Retina (tissue), 1 donor: ENCODE measurements at places on chromosomes 5 and 9.

GRCh38 chr9:37550781-37551180 is 25.4 kb downstream of the FBXO10 start:
- no peak for DNase-seq

DNA sequence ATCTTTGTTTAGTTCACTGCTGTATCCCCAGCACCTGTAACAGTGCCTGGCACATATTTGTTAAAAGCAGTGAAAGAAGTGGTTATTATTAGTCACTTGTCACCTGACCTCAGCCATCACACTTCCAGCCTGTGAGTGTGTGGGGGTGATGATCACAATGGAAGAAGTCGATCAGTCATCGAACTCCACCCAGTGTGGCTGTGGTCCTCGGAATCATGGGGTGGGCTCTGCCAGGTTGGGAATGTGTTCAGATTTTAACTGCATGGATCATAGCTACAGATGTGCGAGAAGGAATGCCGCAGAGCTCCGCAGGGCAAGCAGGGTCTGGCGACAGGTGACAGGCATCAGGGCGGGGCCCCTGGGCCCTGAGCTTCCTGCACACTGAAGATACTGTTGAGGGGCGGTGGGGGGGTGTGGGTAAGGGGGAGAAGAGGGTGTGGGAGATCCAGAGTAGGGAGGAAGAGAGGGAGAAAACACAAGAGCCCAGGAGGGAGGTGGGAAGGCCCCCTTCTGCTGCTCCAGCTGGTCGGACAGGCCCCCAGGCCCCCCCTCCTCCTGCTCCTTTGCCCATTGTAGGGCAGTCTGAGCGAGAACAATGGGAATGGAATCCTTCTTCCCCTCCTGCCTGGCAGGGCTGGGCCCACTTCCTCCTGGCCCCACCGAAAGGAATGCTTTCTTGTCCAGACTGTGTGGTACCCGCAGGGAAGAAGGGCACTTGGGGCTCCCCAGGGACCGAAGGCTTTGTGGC is 89.6 kb downstream of the SPRY4 start:
- DNase-seq = peak; percentile 58

DNA sequence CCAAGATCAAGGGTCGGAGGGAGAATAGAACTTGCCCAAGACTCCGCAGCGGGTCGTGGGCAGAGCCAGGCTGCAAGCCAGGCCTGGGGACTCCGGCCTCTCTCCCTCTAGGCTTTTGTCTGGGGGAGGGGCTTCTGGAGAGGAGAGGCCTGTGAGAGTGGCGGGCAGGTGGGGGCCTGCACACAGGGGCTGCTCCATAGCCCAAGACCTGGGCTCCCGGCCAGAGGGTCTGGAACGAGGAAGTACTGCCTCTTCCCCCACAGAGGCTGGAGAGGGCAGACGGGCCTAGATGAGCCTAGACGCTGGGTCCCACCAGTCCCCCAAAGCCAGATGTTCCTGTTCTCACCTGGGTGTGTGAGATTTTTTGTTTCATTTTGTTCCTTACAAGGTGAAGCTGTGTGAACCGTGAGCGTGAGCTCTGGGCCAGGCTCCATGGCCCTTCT is 5.2 kb upstream of the ST6GALNAC6 start:
- no peak for DNase-seq

- DNase-seq = no peak
Measured at GRCh38 chr9:133786907-133787753, 49.0 kb upstream of the SARDH start.

DNA sequence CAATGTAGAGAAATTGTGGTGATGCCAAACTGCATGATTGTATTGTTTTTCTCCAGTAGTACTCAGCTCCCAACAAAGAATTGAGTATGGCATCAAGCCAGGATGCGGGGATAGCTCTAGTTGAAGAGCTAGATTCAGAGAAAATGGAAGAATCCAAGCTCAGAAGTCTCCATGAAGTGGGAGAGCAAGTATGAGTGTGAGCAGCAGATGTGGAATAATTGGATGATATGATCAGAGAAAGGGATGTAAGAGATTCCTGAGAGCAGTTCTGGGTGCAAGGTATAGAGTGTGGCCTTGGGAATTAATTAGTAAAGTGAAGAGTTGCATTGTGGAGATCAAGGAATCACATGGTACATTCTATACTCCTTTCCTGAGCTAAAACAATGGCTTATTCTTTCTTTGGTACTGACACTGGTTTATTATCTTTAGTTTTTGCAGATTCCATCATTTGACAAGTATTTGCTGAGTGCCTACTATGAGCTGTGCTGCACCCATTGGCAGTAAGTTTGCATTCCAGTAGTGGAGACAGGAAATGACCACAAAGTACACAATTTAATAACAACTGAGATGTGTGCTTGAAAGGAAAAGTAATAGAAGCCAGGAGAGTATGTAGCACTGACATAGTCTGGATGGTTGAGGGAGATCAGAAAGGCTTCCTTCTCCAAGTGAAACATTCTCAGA is 177.1 kb downstream of the CPLANE1 start:
- DNase-seq = no peak

GRCh38 chr5:72188166-72188565 is 80.9 kb downstream of the MAP1B start:
- no peak for DNase-seq

DNA sequence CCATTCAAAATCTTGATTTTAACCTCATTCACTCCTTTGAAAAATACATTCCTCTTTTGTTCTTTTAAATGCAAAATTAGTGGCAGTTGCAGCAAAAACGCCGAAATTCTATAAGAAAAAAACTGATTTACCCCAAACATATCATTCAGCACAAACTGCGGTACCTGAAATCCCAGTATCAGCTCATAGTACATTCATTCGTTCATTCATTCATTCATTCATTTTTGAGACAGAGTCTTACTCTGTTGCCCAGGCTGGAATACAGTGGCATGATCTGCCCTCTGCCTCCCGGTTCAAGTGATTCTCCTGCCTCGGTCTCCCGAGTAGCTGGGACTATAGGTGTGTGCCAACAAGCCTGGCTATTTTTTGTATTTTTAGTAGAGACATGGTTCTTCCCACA is 20.4 kb downstream of the FBLL1 start:
- no peak for DNase-seq

DNA sequence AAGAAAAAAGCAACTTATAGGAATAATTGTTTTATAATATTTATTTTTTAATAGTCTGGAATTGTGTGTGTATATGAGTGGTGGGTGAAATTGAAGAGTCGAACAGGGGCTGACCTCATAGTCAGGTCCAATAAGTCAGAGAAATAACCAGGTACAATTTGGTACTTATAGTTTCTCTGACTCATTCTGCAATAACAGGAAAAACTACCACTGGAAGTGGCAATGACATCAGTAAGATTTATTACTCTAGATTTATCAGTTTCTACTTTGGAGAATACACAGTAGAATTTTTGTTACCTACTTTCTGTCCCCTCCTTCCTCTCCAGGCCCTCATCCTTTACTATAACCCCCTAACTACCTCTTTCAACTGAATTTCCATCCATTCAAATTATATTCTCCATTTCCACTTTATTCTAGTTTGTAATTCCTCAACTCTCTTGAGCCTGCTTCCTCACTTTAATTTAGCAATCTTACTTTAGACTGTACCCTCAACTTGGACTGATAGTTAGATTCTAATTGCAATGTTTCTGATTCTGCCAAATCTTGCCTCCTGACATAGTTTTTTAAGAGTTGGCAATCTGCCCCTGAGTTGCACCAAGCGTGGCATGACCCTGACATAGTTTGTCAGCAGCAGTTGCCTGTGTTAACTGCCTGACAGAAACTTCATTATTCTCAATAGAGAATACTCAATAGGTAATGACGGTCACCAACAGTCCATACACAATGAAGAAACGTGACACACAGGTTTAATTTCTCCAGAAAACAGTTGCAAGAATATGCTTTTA is 475.3 kb upstream of the RIOK2 start:
- DNase-seq = no peak

DNA sequence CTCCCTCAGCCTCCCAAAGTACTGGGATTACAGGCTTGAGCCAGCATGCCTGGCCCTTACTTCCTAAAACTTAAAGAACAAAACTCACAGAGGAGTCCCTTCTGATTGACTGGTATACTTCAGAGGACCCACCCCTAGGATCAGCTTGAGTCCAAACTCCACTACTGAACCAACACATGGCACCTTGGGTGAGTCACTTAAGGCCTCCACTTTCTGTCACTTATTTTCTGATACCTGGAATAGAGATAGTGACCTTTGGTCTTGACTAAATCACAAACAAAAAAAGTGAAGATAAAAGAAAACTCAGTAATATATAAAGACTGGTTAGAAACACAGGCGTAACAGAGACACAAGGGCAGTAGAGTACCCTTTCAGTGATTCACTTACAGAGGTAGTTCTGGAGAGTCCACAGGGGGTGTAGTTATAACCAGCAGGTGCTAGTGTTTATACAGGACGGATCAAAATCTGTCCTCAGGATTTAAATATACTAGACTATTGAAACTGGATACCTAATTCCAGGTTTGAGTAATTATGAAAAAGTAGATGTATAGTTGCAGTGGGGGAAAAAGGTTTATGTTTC is 274.3 kb upstream of the ANKRD55 start:
- no peak for DNase-seq

DNA sequence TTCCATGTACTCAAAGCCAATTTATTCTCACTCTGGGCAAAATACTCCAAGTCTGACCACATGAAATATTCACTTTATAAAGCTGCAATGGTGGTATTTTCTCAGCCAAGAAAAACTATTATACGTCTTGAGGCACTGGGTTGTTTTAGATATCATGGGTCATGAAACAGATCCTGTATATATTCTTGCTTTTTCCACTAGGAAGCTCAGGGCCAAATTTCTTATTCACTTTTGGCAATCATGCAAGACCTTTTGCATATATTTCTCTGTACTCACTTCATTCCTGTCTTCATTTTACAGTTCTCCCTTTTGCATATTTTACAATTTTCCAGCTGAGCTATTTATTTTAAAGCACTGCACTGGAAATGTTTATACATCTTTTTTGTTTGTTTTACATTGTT is 49.8 kb downstream of the GABBR2 start:
- no peak for DNase-seq

GRCh38 chr5:74070766-74071165 is 444.8 kb downstream of the ARHGEF28 start:
- DNase-seq = no peak

DNA sequence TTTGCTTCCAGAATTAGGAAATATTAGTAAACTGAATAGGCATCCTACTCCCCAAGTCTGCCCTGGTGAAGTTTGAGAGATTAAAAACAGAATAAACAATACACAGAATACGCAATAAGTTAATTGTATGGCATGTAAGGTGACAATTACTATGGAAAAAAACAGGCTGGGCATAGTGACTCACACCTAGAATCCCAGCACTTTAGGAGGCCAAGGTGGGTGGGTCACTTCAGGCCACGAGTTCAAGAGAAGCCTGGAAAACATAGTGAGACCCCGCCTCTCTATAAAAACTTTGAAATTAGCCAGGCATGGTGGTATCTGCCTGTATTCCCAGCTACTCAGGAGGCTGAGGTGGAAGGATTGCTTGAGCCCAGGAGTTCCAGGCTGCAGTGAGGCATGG is 64.2 kb upstream of the SUSD1 start:
- DNase-seq = no peak

GRCh38 chr9:83501565-83501964 is 36.6 kb downstream of the FRMD3 start:
- no peak for DNase-seq

DNA sequence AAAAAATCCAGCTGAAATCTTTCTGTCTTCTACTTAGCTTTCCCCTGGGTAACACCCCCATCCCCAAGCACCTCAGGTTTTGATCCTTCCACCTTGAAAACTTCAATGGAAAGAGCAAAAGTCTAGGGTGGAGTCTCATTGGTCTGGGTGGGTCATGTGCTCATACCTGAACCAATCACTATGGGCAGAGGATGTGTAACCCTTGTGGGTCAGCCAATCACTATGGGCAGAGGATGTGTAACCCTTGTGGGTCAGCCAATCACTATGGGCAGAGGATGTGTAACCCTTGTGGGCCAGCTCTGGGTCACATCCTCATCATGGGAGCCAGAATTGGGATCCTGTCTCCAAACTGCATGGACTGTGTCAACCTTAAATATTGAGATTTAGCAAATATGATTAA is 18.5 kb downstream of the NAIF1 start:
- DNase-seq = no peak

- no peak for DNase-seq
Measured at GRCh38 chr5:179185941-179186411, 125.8 kb downstream of the ZNF354C start.

DNA sequence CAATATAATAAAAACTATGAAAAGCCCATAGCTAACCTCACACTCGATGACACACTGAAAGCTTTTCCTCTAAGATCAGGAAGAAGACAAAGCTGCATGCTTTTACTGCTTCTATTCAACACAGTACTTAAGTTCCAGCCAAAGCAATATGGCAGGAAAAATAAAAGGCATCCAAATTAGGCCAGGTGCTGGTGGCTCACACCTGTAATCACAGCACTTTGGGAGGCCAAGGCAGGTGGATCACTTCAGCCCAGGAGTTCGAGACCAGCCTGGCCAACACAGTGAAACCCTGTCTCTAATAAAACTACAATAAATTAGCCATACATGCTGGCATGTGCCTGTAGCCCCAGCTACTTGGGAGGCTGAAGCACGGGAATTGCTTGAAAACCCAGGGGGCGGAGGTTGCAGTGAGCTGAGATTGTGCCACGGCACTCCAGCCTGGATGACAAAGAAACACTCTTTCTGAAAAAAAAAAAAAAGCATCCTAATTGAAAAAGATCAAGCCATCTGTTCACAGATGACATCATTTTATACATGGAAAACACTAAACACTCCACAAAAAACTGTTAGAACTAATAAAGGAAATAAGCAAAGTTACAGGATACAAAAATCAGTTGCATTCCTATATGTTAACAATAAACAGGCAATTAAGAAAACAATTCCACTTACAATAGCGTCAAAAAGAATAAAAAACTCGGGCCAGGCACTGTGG is 17.9 kb downstream of the ZFR start:
- no peak for DNase-seq

DNA sequence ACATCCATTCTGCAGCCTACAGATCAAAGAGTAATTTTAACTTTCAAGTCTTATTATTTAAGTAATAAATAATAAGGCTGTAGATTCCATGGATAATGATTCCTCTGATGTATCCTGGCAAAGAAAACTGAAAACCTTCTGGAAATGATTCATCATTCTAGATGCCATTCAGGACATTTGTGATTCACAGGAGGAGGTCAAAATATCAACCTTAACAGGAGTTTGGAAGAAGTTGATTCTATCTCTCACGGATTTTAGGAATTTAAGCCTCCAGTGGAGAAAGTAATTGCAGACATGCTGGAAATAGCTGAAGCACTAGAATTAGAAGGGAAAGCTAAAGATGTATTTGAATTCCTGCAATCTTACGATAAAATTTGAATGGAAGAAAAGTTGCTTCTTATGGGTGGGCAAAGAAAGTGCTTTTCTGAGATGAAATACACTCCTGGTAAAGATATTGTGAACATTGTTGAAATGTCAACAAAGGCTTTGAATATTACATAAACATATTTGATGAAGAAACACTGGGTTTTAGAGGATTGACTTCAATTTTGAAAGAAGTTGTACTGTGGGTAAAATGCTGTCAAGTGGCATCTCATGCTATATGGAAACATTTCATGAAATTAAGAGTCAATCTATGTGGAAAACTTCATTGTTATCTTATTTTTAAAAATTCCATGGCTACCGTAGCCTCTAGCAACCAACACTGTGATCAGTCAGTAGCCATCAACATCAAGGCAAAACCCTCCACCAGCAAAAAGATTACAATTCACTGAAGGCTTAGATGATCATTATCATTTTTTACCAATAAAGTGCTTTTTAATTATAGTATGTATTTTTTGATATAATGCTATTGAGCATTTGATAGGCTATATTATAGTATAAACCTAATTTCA is 1141.0 kb downstream of the CDH12 start:
- peak; percentile 50 for DNase-seq

GRCh38 chr5:174775081-174775480 is 50.7 kb downstream of the MSX2 start:
- DNase-seq = no peak
